ENCODE measurements at places on chromosomes 13 and 19.

DNA sequence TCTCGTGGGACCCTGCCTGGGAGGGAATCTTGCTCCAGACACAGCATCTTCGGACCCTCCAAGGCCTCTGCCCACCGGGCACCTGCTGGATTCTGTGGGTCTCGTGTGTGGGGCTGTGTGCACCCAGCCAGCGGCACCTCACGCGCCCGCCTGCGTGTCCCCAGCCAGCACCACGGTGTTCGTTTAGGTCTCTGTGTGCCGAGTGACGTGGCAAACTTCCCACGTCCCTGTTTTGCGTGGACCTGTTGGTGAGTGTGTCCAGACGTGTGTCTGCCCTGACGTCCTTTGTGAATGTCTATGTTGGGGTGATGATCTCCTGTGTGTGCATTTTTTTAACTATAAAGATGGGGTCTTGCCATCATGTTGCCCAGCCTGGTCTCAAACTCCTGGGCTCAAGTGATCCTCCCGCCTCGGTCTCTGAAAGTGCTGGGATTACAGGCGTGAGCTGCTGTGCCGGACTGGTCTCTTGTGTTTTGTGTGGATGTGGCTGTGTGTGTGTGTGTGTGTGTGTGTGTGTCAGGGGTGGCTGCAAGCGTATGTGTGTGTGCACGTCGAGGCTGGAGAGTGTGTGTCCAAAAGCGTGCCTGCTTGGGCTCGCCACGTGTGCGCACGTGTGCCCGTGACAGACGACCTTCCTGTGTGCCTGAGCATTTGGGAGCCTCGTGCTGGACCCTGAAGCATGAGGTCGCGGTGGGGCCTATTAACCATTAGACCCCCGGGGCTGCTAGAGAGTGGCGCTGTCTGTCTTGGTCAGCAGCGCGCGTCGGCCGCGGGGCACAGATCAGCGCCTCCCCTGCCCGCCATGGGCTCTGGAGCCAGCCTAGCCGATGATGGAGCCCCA is 15.7 kb downstream of the ARID3A start:
- DNase-seq: no peak

DNA sequence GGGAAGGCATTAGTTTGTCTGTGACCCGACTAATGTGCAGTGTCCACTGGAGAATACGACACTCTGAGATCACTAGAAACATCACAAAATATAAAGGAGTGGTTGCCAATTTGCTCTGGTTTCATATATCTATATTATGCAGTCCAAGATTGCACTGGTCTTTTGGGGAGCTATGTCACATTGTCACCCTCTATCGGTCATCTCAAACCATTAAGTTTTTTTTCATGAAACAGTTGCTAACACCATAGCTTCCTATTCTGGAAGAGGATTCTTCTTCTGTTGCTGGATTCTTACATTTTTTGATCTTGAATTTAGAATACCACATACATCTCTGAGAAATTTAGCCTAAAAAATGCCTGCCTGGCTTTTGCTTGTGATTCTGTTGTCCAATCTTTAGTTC is 168.6 kb downstream of the LACC1 start:
- no peak for DNase-seq

GRCh38 chr19:8469613-8470368 is 25.0 kb downstream of the HNRNPM start:
- no peak for DNase-seq

GRCh38 chr13:50783066-50783465 is 60.4 kb downstream of the DLEU7 start:
- no peak for DNase-seq

GRCh38 chr19:16623576-16623975 is 4.4 kb downstream of the MED26 start:
- no peak for DNase-seq

GRCh38 chr13:114062754-114063153 is 69.7 kb downstream of the RASA3 start:
- DNase-seq: no peak

DNA sequence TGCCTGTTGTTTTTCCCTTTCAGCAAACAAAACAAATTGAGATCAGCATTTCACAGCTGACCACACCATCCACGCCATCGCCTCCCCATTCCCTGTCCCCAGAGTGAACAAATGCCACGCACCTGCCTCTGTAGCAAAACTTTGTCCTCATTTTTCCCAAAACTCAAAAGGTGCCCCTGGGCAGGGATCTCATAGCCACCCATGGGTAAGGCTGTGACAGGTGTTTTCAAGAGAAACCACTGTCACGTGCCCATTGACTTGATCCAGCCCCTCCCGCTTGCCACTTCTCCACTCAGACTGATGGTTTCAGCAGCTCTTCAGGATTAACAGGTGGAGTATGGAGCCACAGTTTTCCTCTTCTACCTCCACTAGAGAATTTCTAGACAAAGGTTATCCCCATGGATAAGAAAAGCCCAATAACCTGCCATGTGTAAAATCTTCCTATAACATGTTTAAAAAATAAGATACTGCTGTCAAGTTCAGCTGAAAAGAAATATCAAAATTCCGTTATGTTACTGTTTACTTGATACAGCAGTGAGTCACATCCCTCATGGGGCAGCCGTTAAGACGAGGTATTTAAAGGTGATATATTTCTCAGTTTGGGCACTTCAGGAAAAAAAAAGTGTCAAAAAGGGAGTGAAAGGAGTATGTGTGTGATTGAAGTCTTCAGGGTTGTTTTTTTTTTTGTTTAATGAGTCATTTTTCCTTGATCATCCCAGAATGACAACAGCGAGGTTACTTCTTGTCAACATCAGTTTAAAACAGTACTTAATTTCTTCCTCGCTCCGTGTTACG is 63.5 kb upstream of the GPR183 start:
- DNase-seq: no peak

DNA sequence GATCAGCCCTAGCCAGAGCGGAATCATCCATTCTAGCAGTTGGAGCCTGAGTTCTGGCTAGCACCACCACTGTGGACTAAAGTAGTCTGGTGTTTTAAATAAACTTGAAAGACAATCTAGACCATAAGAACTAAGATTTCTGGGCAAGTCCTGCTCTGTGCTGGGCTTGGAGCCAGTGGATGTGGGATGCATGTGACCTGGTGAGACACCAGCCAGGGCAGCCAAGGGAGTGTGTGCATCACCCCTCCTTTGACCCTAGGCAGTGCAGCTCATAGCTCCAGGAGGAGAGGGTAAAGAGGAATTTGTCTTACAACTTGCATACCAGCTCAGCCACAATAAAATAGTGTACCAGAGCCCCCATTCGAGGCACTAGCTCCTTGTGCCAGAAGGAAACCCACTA is 21.0 kb downstream of the ITGBL1 start:
- no peak for DNase-seq

- DNase-seq: no peak
These were observed 4.8 kb downstream of the KCNC3 start for GRCh38 chr19:50324331-50324730.

DNA sequence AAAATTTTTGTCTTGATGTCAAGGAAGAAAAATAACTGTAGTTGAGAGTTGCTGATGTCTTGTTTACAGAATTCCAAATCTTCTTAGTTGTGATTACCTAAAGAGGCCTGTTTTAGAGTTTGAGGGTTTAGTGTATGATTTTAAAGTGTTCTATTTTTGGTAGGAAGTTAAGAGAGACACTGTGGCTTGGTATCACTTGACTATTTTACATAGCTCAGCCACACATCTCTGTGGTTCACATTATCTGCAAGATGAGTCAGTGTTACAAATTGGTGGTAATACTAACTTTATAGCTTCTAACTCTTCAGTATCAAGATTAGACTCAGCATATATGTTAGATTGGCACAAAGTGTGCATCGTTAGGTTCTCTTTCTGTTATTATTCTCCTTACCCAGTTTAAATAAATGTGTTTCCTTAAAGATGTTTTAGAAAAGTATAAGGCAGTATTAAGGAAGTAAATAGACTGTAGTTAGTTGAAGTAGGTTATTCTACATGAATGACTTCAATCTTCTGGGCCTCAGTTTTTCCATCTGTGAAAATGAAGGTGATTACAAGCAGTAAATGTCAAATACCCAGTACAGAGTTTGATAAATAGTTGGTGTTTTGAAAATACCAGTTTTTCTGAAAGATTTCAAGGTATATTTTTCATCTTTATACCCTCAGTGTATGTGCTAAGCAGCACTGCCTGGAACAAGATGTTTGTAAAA is 33.4 kb downstream of the COG6 start:
- no peak for DNase-seq

GRCh38 chr13:110702591-110703526 is 3.1 kb downstream of the CARS2 start:
- no peak for DNase-seq

DNA sequence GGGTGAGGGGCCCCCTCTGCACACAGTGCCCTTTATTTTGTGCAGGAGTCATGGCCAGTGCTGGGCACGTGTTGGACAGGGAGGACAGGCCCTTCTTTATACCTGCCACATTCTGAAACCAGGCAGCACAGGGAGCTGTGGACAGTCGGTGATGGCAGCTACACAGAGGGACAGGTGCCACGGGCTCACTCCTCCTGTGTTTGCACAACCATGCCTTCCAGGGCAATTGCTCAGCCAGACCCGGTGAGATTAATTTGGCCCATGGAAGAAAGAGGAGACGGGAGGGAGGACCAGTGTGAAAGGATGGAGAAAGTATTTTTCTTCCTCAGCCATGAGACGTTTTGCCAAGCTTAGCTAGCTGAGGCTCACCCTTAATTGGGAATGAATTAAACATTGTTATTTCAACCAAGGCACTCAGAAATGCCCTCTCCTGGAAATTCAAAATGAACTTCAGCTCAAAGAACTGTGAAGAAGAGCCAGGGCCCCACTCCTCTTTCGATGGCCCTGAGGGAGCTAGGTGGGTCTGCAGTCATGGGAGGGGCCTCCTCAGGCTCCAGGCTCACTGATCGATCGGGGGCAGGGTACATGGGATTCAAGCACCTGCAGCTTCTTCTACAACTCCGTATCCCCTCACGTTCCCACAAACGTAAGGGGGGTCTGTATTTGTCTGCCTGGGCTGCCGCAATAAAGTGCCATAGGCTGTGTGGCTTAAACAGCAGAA is 41.2 kb downstream of the SHISA2 start:
- no peak for DNase-seq

- no peak for DNase-seq
These were observed 788.4 kb upstream of the PRR20A start for GRCh38 chr13:56352361-56352760.

- DNase-seq: no peak
These were observed 19.6 kb downstream of the AP2A1 start for GRCh38 chr19:49786376-49786820.

GRCh38 chr13:67977066-67977465 is 746.9 kb upstream of the PCDH9 start:
- no peak for DNase-seq

GRCh38 chr13:96091164-96092117 is 1.5 kb downstream of the HS6ST3 start:
- no peak for DNase-seq

DNA sequence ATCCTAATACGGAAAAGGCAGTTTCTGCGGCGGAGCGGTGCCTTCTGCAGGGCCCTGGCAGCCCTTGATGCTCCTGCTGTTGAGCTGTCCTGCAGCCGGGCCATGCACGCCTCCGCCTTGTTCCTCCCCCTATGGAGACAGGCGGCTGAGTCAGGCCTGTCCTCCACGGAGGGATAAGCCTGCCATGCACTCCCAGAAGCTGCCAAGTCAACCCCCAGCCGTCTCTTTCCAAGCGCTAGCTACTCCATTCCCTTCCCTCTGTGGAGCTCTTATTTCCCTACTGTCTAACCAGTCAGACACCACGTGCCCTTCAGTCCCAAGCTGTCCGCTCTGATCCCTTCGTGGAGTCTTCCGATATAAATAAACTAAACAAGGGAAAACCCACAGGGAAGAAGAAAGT is 197.0 kb downstream of the COL4A1 start:
- DNase-seq: peak; percentile 92

DNA sequence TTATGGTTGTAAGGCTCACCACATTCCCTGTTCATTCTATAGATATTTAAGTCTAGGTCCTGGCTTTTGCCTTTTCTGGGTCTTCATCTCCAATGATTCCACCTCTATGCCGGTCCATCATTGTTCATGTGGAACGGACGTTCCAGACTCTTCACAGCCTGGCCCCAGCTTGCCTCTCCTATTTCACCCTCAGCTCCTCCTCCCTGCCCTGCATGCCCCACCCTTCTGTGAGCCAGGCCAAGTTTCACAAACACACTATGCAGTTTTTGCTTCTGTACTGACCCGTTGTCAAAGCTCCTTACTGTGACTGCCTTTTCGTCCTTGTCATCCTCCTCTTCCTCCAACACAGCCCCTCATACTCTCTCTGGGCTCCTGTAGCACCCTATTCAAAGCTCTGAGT is 31.3 kb downstream of the TEX26 start:
- no peak for DNase-seq

GRCh38 chr13:95703576-95703975 is 26.6 kb downstream of the DNAJC3 start:
- no peak for DNase-seq

DNA sequence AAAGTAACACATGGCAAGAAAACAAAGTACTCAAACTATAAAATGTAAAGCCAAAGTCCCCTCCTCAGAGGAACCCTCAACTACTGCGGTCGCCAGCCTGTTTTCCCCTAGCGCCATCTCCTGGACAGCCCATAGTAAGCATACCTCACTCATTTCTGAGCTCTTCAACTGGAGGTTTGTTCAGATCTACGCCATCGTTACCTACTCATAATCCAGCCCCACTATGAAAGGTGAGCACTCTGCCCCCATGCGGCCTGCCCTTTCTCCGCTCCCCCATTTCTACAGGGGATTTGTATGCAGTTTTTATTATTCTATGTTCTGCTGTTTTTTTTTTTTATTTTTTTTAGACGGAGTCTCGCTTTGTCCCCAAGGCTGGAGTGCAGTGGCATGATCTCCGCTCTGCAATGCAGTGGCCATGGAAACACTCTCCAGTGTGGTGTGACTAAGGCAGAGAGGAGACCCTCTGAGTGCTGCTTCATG is 26.2 kb downstream of the OPA3 start:
- no peak for DNase-seq

DNA sequence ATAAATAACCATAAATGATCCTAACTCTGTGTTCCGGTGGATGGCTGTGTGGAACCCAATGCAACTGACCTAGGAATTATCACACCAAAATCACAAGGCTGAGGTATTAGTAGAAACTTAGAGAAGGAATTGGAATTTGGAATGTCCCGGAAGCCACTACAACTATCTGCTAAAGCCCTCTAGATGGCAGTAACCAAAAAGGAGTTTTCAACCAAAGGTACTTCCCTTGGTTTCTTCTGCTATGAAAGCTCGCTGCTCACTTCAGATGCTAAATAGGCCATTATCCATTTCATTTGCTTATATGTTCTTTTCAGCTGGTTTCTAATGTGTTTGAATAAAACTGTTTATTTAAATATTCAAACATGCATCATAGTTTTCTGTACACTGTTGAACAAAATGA is 1589.1 kb upstream of the SPRY2 start:
- no peak for DNase-seq

GRCh38 chr13:79228972-79229371 is 177.1 kb downstream of the RBM26 start:
- no peak for DNase-seq

DNA sequence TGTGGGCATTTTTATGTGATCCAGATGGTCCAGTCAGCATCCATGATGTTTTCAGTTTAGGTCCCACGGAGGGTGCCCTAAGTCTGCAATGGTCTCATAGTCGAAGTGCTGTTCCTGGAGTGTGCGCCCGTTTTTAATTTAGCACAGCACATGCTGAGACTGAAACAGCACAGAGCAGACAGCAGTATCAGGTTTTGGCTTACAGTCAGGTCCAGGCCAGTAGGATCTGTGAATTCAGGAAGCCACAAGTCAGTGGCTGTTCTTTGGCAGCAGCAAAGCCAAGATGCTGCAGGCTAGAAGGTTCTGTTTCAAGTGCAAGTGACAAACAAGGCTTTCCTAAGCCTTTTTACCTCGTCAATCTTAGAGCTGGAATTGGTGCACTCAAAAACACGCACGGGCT is 18.3 kb downstream of the FBXO27 start:
- no peak for DNase-seq

GRCh38 chr13:48547663-48548092 is 14.8 kb upstream of the RCBTB2 start:
- DNase-seq: no peak

Data from vagina (tissue), 2 donors.